CD4-positive, alpha-beta T cell treated with Interleukin-21 for 1 hour (primary cell): ENCODE measurements at places on chromosomes 3 and 15.

- DNase-seq: no peak
Observed at GRCh38 chr3:14284694-14285547, 106.3 kb downstream of the LSM3 start.

DNA sequence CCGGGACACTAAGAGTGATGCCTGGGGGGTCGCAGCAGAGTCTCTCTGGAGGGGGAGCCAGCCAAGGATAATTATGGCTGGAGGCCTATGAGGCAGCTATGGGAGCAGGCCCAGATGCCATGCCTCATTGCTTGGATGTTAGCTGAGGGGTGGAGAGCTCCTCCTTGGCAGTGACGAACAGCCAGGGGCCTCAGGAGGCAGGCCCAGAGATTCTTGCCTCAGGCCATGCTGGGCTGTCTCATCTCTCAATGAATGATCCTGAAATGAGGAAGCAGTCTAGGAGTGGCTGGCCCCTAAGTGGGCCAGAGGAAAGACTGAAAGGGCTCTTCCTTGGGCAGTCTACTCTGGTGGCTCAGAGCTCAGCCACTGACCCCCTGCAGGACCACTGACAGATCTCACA lies 21.3 kb downstream of the KIF9 start:
- no peak for DNase-seq

DNA sequence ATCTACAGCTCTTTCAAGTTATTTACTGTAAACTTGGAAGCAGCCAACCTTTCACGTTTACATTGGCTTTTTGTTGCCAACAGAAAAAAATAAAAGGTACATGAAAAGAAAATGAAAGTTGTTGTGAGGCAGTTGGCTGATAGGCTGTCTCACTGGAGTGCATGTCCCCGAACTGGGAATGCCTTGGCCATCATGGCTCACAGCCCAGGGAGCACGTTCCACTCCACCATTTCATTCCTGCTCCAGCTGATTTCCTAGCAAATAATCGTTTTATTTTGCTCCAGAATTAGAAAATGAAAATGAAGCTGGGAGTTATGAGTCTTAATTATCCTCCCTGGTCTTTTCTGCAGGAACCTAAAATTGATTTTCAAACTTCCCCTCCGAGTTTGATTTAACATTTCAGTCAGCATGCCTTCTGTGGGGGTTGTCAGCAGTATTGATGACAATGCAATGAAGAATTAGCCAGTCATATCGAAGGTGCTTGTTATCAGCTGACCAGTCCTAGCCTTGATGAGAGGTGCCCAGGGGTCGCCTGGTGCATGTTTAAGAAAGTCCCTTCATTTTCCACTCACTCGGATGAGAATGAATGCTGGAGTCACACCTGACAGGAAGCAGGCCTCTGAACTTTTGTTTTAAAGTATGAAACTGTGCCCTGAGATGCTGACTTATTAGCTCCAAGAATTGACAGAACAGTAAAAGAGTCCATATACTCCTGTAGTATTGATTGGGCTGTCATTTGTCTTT lies 293.7 kb upstream of the TRIM42 start:
- DNase-seq: no peak

DNA sequence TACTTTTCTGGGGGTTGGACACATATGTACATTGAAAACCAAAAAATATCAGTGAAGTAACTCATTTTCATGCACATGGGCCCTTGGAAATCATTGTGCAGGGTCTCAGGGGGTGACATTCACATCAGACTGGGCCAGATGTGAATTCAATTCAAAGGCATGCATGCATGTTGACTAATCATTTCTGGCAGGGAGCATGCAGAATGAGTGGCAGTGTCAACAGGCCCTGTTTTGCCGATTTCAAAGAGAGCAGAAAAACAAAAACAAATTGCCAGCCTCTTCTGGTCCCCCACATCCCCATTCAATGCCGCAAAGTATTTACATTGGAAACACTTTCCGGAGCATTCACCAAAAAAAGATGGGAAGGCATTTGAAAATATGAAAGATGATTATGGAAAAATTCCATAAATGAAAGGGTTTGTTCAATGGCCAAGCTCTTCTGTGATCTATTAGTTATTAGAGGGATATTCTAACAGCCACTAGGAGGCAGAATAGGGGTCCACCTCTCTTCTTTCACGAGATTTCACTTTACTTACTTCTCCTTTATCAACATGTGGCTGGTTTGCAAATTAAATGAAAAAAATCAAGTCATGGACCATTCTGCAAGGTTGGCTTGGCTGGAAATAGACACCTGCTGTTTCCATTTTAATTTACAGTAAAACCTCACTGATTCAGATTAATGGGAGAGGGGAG lies 119.9 kb upstream of the FEZF2 start:
- DNase-seq: no peak

DNA sequence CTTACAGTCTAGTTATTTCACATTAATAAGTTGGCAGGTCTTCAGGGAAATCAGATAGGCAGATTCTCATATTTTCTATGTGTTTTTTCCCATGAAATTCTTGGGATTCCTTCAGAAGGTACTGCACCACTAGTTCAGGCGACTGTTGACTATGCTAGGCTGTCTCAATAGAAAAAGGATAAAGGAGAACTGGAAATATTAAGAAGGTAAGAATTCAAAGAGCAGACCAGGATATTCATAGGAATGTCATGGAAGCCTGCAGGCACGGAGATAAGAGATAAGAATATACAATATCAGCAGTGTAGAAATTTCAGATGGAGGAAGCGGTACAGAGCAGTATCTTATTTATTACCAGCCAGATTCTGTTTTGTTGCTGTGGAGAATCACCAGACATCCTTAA lies 432.1 kb upstream of the MDFIC2 start:
- no peak for DNase-seq

DNA sequence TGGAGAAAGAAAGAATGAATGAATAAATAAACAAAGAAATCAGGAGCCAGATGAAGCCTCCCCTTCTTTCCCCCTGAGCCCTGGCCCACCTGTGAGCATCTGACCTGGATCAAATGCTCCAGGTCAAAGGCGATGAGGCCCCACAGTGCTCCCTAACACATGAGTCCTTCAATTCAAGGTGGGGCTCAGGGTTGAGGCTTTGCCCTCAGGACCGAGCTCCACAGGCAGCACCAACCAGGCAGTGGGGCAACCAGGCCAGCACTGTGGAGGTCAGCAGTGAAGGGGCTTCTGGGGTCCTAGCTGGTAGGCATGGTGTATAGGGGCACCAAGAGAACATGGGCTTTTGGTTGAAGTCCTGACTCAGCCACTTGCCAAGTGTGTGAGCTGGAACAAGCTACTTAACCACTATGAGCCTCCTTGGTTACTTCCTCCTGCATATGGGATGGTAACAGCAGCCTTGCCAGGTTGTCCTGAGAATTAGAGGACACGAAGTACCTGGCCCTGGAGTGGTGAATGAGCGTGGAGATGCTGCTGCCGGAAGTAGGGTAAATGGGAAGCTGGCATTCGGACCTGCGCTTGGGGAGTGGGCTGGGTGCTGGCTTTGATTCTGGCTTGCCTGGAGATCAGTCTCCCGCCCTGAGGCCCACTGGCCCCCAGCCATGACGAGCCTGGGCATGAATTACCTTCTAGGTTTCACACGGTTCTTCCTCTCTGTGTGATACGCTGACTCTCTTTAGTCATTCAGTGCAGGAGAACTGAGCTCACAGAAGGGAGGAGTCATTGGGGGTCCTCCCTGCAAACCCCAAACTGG lies 10.0 kb upstream of the PAQR5 start:
- no peak for DNase-seq

DNA sequence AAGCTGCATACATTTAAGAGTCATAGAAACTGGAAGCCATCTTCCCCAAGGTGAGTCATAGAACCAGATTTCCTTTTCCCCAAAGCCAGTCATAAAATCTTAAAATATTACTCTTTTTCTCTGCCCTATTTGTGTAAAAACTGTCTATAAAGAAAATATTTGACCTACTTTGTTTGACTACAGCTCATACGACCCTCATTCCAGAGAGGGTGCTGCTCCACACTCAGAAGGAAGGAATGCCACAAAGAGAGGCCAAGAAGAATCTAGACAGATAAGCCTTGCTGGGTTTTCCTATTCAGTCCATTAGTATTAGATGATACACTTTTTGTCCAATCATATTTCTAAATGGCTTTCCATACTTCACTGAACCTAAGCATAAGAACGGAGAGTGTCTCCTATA lies 671.6 kb upstream of the SGO1 start:
- DNase-seq: no peak

- no peak for DNase-seq
Observed at GRCh38 chr3:23162934-23163333, 40.2 kb upstream of the UBE2E2 start.

GRCh38 chr3:160685144-160685766 lies 8.3 kb downstream of the ARL14 start:
- no peak for DNase-seq

DNA sequence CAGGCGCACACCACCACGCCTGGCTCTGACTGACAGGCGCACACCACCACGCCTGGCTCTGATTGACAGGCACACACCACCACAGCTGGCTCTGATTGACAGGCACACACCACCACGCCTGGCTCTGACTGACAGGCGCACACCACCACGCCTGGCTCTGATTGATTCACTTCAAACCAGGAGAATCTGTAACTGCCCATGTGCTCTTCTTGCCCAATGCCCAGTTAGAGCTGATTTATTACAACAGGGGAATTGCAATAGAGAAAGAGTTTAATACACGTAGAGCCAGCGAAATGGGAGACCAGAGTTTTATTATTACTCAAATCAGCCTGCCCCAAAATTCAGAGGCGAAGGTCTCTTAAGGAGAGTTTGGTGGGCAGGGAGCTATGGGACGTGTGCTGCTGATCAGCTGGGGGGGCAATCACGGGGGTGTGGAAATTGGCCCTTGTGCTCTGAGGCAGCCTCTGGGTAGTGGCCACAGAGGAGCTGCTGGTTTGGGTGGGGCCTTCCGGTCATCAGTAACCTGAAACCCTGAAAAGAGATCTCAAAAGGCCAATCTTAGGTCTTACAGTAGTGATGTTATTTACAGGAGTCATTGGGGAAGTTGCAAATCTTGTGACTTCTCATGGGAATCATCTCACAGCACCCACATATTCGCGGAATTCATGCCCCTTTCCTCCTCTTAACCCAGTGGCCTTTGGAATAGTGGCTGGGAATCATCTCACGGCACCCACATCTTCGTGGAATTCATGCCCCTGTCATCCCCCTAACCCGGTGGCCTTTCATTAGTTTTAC lies 63.8 kb upstream of the TFRC start:
- DNase-seq: no peak

GRCh38 chr3:22951910-22952309 lies 251.2 kb upstream of the UBE2E2 start:
- no peak for DNase-seq

- no peak for DNase-seq
Observed at GRCh38 chr15:39145854-39146625, 434.8 kb upstream of the THBS1 start.

GRCh38 chr3:156180077-156180476 lies 59.7 kb downstream of the KCNAB1 start:
- DNase-seq: no peak

DNA sequence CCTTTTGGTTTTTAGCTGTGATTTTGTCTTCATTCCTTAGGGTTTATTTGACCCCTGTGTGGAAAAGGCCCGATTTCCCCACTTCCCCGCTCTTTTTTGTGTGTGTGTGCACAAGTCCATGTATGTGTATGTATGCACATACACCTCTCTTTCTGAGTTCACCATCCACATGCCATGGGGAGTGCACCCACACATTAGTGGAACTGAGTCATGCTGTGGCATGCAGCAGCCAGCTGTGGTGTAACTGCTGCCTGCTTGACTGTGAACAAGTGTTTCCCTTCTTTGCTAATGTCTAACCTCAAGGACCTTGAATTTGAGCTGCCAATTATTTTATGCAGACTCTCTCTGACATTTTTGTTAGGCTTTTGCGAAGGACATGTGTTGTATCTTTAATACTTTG lies 434.9 kb upstream of the TPM1 start:
- no peak for DNase-seq

GRCh38 chr3:32146746-32147211 lies 40.4 kb downstream of the GPD1L start:
- DNase-seq: no peak

GRCh38 chr3:197961582-197961945 lies 1.5 kb downstream of the LMLN start:
- no peak for DNase-seq

DNA sequence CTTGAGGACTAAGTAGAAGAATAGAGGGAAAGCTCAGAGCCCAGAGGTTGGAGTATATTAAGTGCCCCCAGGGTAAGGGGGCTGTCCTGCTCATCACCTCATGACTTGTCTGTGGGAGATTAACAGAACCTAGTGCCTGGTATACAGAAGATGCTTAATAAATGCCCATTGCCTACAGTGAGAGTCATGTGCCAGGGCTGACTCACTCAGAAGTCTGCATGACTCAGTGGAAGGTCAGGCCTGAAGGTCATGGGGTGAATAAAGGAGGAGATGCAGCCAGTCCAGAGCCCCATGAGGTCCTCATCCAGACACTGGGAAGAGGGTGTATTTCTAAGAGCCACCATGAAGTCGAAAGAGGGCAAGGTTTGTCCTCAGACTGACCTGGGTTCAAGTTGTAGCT lies 62.5 kb upstream of the TLE3 start:
- no peak for DNase-seq

DNA sequence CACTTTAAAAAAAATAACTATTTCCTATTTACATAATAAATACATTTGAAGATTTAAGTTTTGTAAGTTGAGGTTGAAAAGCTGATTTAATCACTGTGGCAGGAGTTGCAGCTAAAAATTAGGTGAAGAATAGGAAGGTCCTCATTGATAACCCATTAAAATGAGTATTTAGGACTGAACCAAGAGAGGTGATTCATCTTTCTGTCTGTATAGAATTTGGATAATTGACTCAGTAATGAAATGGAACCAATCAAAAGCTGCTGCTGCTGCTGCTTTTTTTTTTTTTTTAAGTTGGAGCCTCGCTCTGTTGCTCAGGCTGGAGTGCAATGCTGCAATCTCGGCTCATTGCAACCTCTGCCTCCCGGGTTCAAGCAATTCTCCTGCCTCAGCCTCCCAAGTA lies 190.5 kb downstream of the KLHL25 start:
- DNase-seq: no peak

- DNase-seq: no peak
Observed at GRCh38 chr15:65805019-65805745, 13.1 kb upstream of the DENND4A start.

DNA sequence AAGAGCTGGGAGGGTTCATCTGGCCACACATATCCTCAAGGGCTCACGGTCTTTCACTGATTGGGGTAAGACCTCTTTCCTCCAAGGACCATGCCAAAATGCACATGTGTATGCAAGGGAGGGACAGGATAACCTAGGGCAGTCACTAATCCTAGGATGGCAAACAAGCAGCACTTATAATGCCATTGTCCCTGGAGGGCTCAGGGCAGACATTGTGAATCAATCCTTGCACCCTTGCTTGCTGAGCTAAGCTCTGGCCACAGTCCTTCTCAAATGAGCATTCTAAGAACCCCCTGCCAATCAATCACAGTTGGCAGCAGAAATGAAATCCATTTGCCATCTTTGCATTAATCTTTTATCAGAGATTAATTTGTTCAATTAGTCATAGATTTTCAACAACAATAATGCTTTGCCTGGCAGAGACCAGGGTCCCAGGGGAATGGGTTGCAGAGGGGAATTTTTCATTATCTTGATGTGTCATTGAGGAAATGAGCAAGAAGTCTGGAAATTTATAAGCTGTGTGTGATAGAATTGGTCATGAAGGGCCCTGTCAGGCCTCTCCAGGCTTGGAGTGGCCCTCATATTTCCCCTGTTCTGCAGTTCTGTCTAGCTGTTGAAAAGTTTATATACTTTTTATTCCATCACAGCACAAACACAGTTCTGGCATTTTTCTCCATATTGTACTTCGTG lies 57.2 kb upstream of the KY start:
- DNase-seq: no peak
